Aorta (tissue), 5 donors: ENCODE measurements at places on chromosomes 3 and 15. TPM values are rescaled to one million over a fixed set of nuclear protein-coding genes. Genes with fewer than 3 reads are reported as not detected.

Gene DUOXA2
- total RNA-seq, result not detected

Gene CCDC13
- total RNA-seq, result 1.3 TPM

GRCh38 chr15:78457101-78457500 is 19.1 kb downstream of the IREB2 start:
- H3K36me3 ChIP-seq, result no peaks in the 10 kb centered on the region
- no peaks in the 10 kb centered on the region for H3K27me3 ChIP-seq
- H3K27ac ChIP-seq, result no peak overlapping the region
- DNase-seq, result no peak
- peaks cover 13% of the 10 kb centered on the region for H3K4me1 ChIP-seq

- H3K27me3 ChIP-seq, result no peaks in the 10 kb centered on the region
- no peak overlapping the region for H3K27ac ChIP-seq
- no peak for DNase-seq
- H3K4me3 ChIP-seq, result no peak overlapping the region
- H3K4me1 ChIP-seq, result no peaks in the 10 kb centered on the region
- H3K36me3 ChIP-seq, result no peaks in the 10 kb centered on the region
Observed at GRCh38 chr15:93823971-93824913, 407.1 kb upstream of the MCTP2 start.

- no peak for DNase-seq
- H3K36me3 ChIP-seq, result no peaks in the 10 kb centered on the region
- H3K27me3 ChIP-seq, result no peaks in the 10 kb centered on the region
- H3K4me1 ChIP-seq, result no peaks in the 10 kb centered on the region
- H3K27ac ChIP-seq, result no peak overlapping the region
Observed at GRCh38 chr15:86906376-86906775, 826.7 kb downstream of the AGBL1 start.
